ENCODE measurements at places on chromosomes 1 and 21.

GRCh38 chr1:93468662-93469061, 20.7 kb downstream of the FNBP1L start:
- DNase-seq, result no peak

DNA sequence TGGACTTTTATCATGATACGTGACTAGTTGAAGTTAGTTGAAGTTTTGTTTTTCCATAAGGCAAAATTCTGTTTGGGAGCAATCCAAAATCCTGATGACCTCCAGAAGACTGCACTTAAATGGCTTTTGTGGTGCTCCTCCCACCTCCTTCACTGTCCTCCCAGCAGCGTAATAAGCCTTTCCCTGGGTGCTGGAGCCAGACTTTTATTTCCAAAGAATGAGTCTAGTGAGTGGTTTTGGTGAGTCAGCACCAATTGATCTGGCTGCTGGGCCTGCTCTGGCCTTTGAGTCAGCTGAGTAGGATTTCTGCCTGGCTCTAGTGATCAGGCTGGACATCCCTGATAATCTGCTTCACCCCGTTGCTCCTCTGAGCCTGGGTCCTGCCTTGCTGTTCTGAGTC, 21.7 kb upstream of the KCND3 start:
- no peak for DNase-seq

GRCh38 chr1:162187687-162188276, 118.3 kb downstream of the NOS1AP start:
- DNase-seq, result no peak

DNA sequence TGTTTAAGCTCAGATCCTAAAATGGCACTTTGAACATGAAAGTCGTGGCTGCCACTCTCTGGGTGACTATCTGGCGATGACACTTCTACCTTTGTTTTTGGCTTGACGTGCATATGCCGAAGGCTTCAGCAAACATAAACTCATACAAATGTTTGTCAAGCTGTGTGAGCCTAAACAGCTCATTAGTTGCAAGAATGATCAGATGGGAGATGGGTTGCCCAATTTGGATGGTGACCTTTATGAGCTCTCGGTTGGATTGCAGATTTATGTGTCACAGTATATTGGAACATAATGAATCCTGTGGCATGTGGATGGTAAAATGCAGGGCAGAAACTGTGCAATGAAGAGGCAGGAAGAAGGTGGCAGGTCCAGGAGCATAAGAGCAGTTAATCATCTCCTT, 229.3 kb downstream of the DISC1 start:
- DNase-seq, result no peak

- DNase-seq, result no peak
These were observed 294.8 kb downstream of the PTPRC start for GRCh38 chr1:198933515-198934222.

- no peak for DNase-seq
These were observed 9.8 kb downstream of the SLC9A1 start for GRCh38 chr1:27144920-27145661.

DNA sequence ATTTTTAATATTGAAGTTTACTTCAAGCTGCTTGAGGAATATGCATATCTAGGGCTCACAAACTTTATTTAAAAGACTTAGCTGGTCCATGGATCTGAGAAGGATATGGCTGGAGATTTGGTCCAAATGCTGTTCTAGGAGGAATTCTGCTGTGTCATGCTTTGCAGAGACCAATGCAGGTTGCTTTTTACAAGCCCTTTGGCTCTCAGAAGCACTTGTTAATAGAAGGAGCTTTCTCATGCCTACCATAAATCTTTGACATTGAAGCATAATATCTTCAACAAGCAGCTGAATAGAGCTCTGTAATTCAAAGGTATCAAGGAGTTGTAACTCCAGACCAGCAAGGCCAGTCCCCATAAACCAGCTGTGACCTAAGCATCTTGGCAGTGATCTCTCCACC, 299.1 kb downstream of the HHAT start:
- no peak for DNase-seq

DNA sequence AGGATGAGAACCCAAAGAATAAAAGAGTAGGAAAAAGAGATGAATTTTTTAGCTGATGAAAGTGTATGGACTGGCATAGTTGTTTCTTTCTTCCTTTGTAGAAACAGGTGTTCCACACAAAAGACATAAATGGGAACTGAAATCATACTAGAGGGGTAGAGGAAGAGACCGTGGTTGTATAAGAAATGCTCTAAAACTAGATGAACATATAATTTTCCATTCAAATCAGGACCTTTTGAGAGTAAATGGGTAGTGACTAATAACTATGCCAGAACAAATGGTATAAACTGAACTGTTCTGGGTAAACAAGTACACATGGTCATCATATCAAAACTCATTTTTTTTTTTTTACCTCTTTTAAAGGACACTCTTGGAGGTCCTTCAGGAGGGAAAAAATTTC, 344.2 kb downstream of the VAV3 start:
- no peak for DNase-seq

DNA sequence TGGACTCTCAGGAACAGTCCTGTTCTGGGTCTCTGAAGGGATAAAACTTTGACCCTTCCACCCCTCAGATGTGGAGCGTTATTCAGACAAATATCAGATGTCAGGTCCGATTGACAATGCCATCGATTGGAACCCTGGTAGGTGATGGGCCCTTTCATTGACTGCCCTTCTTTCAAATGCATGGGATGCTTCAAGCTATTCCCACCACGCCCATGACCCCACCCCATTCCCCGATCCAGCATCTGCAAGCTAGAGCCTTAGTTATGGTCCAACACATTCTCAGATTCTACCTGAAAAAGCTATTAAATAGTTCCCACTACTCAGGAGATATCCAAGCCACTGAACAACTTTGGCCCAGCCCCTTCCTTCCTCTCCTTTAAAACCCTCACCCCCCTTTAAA, 12.5 kb downstream of the POLR3GL start:
- DNase-seq, result no peak

- DNase-seq, result no peak
These were observed 522.9 kb downstream of the LRRIQ3 start for GRCh38 chr1:73674945-73675561.

- DNase-seq, result no peak
These were observed 330.9 kb downstream of the S1PR1 start for GRCh38 chr1:101567582-101568189.

GRCh38 chr1:233245191-233245765, 50.2 kb downstream of the PCNX2 start:
- no peak for DNase-seq

GRCh38 chr1:220526294-220526693, 1.6 kb upstream of the MARK1 start:
- no peak for DNase-seq

GRCh38 chr1:166479052-166479631, 312.3 kb upstream of the FAM78B start:
- DNase-seq, result peak; percentile 12

GRCh38 chr1:46607345-46608130, 3.5 kb upstream of the MKNK1 start:
- no peak for DNase-seq

GRCh38 chr1:2914702-2915101, 106.6 kb upstream of the ACTRT2 start:
- no peak for DNase-seq

- no peak for DNase-seq
These were observed 31.4 kb upstream of the SLC35D1 start for GRCh38 chr1:67085326-67085725.

DNA sequence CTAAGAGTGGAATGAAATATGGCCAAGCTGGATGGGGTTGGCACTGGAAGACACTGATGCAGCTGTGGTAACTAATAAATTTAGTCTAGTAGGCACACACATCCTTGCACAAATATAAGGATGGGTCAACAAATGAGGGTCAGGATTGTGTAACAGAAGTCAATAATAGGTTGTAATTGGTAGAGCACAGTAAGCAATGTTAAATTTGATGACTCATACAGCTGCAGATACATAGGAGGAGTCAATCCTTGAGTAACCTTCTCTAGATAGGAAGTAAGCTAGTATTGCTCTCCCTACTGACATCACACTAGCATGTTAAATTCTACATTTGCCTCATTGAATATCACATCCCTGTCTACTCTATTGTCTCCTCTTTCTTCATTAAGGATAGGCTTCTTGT, 332.1 kb downstream of the PTPRC start:
- DNase-seq, result no peak

DNA sequence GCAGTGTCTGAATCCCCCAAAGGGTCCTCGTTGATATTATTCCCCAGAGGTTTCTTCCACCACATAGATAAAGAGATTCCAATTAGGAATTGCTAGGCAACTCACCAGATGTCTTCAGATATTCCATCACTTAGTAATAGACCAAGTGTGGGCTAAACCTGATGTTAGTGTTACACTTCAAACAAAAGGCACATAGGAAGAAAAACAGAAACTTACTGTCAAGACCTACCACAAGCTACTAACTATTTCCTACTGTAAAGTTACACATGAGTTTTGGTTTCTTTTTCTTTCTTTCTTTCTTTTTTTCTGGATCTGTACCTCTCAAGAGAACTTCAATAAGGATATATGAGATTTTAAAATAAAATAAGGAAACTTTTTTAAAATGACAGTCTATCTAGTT, 879.1 kb upstream of the NEGR1 start:
- DNase-seq, result no peak

DNA sequence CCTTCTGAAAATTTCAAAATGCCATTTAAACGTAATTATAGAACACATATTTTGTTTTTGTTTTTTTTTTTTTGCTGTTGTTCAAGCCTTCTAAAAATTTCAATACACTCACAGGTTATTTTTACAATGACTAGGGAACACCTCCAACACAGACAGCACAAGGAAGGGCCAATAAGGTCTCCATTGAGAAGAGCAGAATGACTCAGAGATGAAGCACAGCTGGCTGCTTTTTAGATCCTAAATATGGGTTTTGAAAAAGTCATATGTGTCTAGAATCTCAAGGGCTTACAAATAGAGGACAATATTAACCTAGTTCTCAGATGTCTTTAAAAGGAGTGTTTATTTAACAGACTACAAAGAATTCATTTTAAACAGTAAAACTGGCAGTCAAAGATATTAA, 104.6 kb downstream of the NEGR1 start:
- no peak for DNase-seq

- DNase-seq, result no peak
These were observed 4.8 kb upstream of the WNT9A start for GRCh38 chr1:227952374-227953021.

DNA sequence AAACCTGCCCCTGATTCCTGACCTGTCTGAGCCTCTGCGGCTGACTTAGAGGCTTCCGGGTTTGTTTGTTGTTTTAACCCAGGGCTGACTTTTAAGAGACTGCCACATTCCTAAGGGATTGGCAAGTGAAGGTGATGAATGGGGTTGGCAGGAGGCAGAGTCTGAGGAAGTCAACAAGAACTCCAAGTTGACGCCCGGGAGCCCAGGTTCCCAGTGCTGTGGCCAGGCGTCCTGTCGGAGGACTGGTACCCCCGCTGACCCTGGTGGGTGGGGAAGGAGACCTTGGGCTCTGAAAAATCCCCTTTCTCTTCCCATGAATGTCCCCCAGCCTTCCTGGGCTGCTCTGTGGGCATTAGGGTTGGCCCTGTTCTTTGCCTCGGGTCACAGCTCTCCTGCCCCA, 19.7 kb upstream of the EPS8L3 start:
- DNase-seq, result no peak

GRCh38 chr1:223737342-223737741, 25.0 kb downstream of the CAPN2 start:
- DNase-seq, result no peak

GRCh38 chr1:208245185-208245705, 1.1 kb upstream of the PLXNA2 start:
- peak; percentile 63 for DNase-seq

DNA sequence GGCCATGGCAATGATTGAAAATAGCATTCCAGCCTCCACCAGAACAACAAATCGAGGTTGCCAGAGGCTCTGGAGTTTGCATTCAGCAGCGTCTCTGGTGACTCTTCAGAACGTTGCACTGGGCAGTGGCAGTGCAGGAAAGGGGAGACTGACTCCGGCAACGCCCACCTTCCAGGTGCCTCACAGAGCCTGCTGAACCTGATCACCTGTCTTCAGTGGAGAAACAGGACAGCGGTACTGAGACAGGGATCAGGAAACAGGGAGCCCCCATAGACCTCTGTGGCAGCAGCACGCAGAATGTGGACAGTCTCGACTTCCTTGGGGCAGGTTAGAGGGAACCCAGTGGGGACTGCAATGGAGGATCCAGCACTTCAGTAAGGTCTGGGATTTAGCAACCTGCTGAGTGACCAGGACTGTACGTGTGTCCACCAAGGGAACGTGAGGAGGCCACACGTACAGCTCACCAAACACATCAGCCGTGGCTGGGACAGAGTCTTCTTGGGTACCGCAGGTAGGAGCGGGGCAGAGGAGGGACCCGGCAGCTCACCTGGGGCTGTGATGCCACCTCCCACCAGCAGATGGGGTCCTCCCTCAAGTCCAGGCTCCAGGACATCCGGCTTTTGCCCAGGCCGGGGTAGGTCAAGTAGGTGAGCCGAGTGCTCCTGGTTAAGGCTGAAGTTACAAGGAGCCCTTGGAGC, 128.6 kb downstream of the PRDM2 start:
- no peak for DNase-seq

GRCh38 chr1:22790232-22791008, 79.8 kb downstream of the EPHB2 start:
- no peak for DNase-seq

DNA sequence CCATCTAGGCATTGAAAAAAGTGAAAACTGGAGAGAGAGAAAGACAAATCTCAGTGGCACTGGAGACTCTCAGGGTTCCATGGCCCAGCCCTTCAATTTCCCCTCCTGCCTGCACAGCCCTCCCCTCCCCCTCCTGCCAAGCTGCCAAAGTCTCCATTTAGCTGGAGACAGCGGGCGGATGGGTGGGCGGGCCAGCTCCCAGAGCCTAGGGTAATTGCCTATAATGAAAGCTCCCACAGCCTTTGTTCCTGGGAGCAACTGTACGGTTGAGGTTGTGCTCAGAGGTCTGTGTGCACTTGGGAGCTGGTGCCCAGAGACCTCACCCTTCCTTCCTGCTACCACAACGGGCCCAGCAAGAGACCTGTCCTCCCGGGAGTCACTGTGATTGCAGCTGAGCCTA, 89.6 kb downstream of the NAV1 start:
- no peak for DNase-seq

- DNase-seq, result no peak
These were observed 37.1 kb downstream of the HSPG2 start for GRCh38 chr1:21899987-21900386.

- no peak for DNase-seq
These were observed 15.5 kb upstream of the PADI6 start for GRCh38 chr1:17356387-17357026.

DNA sequence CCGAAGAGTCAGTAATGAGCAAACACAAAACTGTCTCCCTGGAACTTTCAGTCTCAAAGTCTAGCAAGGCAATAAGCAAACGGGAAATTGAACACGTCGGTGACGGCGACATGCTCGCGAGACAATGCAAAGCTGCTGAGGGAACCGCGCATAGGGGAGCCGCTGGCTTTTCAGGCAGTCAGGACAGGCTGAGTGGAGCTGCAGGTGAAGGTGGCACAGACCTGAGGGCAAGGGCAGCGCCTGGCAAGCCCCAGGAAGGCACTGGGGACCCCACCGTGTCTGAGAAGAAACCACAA, 4.9 kb downstream of the INTS11 start:
- DNase-seq, result no peak

- DNase-seq, result no peak
These were observed 22.0 kb downstream of the FOXO6 start for GRCh38 chr1:41383094-41383852.

Data from activated CD4-positive, CD25-positive, alpha-beta regulatory T cell (primary cell).